ENCODE measurements at places on chromosomes 12 and 14.

GRCh38 chr12:42556917-42557316 lies 32.6 kb downstream of the PRICKLE1 start:
- no peak for DNase-seq

DNA sequence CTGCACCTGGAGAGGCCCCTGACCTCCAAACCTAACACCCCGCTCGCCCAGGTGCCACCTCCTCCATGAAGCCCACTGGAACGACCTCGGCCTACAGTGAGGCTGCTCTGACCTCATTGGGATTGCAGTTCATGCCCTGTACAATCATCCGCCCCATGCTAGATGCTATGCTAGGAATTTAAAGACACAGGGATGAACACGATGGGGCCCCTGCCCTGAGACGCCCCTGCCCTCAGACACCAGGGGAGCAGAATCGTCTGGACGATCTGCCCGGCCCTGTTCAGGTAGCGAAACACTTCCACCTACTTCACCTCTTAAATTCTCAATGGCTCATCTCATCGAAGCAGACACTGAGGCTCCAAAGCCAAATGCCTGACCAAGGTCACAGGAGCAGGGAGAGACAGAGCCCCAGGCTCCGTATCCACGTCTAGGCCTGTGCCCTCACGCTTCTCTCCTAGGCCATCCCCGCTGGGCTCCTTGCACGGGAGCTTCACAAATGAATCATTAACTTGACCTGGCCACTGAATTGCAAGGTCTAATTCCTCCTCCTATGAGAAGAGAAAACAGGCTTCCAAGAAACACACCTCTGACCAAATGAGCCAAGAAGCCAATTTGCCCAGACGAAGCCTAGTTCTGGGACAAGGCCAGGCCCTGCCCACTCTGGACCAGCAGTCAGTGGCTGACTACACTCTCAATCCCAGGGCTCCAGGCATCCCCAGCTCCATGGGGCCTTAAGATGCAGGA lies 35.2 kb downstream of the SCARB1 start:
- DNase-seq: peak; percentile 68

DNA sequence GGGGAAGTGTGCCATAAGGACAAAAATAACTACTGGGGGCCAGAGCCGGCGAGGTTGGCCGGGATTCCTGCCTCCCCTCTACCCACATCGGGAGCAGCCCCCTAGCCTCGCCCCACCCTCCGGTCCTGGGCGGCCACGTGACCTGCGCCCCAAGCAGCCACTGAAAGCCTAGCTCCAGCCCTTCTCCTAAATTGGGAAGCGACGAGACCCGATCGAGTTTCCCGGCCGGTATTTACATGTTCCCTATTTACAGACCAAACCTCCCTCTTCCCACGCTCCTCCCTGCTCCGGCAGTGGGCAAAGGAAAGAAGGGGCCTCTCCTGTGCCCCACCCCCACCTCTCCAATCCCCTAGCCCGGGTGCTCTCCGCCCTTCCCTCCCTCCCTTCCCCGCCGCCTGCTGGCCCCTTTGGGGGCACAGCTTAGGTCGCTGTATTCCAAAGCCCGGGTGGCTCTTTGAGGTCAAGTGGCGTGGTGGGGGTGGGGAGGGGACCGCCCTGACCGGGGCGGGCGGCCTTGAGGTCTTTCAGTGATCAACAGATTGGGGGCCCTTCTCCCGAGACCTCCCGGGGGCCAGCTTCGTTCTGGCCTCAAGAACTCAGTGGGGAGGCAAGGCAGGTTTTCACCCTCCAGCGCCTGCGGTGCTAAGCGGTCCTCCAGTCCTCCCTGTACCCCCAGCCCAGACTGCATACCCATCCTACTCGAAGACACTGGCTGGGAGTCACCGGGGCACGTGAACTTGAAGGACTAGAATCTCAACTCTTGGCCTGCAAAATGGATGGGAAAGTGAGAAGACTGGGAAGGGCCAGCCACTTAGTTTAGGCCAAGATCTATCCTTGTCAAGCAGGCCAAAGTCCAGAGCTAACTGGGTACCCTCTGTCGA lies 6.3 kb upstream of the CTDSP2 start:
- no peak for DNase-seq

DNA sequence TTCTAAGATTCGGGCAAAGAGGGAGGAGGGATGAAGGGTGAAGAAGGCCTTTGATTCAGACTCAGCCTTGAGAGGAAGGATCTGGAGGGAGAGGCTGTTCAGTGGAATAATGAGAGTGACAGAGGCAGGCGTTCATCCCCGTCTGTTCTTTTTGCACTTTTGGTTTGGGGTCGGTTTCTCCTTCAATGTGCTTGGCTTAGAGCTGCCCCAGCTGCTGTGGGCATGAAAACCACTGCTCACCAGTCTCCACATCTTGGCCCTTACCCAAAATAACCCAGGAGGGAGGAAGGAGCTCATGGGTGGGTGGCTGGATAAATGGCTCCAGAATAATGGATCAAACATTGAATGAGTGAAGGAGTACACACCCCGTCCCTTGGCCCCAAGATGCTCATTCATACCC lies 261.7 kb upstream of the FKBP4 start:
- no peak for DNase-seq

DNA sequence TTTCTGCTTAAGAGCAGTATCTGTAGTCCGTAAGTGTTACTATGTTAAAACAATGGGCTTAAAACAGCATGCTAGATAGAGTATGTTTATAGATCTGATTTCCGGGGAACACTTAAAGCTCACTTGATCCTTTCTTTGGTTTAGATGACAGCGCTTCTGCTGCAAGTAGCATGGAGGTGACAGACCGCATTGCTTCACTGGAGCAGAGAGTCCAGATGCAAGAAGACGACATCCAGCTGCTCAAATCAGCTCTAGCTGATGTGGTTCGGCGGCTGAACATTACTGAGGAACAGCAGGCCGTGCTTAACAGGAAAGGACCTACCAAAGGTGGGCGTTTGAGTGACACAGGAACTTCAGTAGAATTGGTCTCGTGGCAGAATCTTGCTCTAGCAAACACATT lies 57.5 kb downstream of the EML1 start:
- no peak for DNase-seq

- DNase-seq: no peak
These were observed 11.1 kb downstream of the GALNT16 start for GRCh38 chr14:69270795-69271708.

- DNase-seq: no peak
These were observed 18.0 kb upstream of the BEGAIN start for GRCh38 chr14:100605230-100605629.

DNA sequence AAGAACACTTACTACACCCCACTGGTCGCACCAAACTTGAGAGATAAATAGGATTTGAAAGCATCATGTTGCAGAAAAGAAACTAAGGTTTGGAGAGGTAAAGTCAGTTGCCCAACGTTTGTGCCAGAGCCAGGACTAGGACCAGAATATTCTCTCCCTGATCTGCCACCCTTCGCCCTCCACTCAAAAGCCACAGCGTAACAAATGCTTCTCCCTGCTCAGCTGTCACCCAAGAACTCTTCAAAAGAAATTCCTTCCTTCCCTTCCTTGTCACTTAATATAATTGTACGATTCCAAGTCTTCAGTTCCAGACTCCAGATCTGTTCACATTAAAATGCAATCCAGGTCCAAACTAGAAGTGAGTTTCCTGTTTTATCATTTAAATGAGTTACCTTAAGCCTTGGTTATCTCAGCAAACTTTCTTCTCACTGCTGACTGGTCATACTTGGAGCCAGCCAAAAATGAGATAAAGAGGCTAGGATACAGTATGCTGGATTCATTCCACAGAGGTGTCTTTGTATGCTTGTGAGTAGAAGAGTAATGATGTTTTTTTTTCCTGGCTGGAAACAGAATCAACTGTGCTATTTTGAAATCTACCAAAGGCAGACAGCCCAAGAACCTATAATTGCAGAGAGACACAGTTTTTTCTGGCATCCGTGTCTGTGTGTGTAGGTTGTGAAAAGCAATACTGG lies 12.8 kb upstream of the PPFIBP1 start:
- no peak for DNase-seq

GRCh38 chr14:69669375-69669774 lies 58.0 kb downstream of the SUSD6 start:
- DNase-seq: no peak

- DNase-seq: no peak
These were observed 112.2 kb downstream of the GPR135 start for GRCh38 chr14:59352961-59353360.

DNA sequence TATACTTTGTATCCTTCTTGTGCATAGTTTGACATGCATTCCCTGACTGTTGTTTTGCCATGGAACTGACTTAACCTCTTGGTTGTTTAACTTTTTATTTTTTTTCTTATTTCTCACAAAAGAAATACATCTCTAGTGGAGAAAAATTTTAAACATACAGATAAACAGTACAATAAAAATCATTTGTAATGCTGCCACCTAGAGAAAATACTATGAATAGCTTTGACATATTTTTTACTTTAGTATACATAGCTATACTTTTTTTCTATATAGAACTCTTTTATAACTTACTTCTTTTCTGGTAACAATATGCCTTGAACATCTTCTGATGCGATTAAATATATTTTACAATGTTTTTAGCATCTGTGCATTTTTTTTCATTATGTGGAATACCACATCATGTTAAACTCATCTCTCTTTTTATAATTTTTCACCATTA lies 184.5 kb downstream of the AKAP6 start:
- DNase-seq: peak; percentile 33

DNA sequence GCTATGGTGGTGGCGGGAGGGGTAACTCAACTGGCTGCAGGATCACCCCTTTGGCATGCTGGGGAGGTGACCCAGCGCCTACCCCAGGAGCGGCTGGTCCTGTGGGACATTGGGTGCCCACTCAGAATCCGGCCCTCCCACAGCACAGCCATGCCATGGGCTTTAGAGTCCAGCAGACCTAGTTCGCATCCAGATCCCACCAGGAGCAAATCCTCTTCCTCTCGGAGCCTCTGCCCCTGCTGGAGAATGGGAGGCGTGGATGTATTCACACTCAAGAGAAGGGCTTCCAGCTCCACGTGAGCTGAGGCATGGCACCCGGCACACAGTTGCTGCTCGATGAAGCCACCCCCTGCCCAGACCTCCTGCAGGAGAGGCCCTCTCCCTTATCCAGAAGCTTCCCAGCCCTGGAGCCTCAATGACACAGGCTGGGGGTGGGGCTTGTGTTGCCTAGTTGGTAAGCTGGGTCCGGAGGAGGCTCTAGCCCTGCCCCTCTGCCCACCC lies 17.7 kb downstream of the FAM222A start:
- no peak for DNase-seq

DNA sequence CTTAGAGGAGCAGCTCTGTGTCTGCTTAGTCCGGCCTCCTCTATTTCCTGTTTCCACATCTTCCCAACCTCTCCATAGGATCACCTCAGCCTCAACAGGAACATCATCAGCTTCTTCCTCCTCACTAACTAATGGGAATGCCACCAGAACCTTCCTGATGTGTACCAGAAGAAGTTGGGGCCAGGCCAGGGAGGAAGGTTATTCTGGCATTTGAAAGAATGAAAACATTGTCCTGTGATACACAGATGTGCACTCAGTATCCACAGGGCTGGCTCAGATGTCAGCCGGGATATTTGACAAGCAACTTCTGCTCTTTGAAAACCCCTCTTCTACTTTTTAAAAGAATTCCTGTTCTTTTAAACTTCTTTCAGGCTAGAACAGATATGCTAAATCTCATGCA lies 63.6 kb downstream of the TMEM30B start:
- DNase-seq: no peak

DNA sequence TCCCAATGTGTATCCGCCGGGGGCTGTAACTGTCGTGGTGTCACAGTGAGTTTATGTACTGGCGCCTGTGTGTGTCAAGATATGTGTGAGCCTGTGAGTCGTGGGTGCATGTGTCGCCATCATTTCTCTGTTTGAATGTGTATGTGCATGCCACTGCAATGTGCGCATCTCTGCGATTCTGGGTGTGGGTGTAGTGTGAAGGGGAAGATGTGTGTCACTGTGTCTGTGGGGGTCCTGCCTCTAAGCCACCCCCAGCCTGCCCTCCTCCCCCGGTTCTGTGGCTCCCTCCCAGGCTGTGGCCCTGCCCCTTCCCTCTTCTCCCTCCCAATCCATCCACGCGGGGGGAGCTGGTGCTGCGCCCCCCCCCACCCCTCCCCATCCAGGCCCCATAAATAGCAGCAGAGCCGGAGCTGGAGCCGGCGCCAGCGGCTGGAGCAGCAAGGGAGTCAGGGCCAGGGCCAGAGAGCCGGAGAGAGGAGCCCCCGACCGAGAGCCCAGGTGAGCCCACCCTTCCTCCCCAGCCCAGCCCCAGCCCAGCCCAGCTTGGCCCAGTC lies at the start of gene CPNE6:
Gene CPNE6, plus strand, starts transcription at position 419 of the 554 bp plus-strand sequence. CDS start 1,375 bp downstream, outside the sequence.
- peak; percentile 88 for DNase-seq

GRCh38 chr12:85301051-85301450 lies 21.0 kb downstream of the ALX1 start:
- no peak for DNase-seq

DNA sequence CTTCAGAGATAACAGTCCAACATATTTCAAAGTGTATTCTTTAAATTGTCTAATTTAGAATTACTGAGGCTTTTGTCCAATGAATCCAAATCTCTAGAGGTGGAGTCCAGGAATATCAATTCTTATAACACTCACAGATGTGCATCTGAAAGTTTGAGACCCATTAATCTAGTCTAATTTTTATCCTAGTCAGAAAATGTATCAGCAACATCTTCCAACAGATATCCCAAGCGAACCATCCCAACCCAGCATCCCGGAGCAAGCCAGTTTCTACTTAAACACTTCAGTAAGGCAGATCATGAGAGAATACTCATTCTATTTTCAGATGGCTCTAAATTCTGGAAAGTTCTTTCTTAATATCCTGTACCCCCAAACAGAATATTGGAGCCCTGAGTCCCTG lies 113.5 kb downstream of the BBS10 start:
- no peak for DNase-seq

DNA sequence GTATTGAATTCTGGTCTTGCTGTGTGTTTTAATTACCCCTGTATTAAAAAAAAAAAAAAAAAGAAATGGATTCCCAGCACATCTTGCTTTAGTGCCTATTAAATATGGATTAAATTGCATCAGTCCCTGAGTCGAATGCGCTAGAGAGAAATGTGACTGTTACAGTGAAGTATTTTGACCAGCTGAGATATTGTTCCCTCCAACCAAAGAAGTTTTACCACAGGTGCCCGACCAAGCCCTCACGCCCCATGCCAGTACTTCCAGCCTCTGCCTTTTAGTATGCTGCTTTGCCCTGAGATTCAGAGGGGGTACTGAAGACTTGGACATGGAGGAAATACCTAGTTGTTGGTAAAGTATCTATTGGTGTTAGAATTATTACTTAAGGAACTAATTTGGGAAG lies 159.7 kb downstream of the TTLL5 start:
- no peak for DNase-seq

DNA sequence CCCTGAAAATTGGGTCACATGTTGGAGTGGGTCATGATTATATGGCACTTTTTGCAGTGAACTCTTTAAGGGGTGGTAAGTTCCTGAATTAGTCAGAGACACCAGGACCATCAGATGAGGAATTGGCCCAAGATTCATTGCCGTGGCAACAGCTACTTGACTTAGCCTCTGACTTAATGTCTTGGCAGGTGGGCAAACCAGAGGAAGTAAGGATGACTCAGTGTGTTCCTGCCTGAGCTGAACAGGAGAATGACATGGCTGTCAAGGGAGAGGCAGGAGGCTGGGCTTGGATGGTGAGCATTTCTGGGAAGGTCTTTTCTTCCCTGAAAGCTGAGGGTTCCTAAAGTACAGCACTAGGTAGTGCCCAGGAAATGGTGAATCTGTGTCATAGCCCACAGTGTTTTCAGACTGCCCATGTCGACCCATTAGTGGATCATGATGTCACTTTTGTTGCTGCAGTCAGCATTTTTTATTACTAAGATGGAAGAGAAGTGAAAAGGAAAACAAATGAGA lies 170.1 kb upstream of the PWP1 start:
- no peak for DNase-seq

GRCh38 chr12:95882080-95882479 lies 23.3 kb downstream of the SNRPF start:
- DNase-seq: no peak

Data from G401 (cell line).